ENCODE measurements at places on chromosomes 12 and 14.
A peak's percentile ranks its signal among the peaks of the same experiment; 100 is the strongest.

DNA sequence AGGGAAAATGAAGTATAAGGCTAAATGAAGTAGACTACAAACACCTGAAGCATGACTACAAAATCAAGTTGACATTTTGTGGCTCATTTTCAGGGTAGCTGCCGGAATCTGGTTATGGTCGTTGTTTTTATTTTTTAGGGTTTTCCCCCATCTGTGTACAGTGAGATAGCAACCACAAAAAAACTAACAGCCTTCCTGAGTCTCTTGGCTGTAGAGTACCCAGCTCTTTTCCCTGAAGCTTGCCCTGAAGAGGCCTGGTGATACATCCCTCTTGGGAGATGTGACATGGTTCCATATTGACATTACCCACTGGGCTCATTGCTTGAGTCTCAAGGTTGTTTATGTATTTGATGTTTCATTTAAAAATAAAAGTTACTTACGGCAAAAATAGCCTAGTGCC is 424.0 kb downstream of the ZFP36L1 start:
- peaks cover 13% of the 10 kb centered on the region for H3K4me1 ChIP-seq
- DNase-seq = peak; percentile 62

DNA sequence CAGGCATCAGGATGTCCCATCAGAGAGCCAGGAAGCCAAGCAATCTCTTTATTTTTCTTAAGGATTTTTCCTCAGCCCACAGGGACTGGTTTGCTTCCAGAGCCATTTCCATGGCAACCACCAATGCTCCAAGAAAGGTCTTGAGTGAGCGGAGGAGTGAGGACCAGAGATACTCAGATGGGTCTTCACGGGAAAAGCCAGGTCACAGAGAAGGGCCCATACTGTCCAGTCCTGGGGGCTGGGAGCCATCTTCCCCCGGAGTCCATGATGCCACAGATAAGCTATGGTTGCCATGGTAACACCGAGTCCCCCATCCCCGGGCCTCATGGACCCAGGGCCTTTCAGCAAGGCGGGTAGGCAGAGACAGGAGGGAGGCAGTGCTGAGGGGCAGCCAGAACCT is 28.6 kb downstream of the CMKLR1 start:
- peaks cover 33% of the 10 kb centered on the region for H3K4me1 ChIP-seq
- no peaks in the 10 kb centered on the region for H3K36me3 ChIP-seq
- no peaks in the 10 kb centered on the region for H3K27me3 ChIP-seq
- no peak overlapping the region for H3K4me3 ChIP-seq
- H3K27ac ChIP-seq = no peak overlapping the region
- DNase-seq = no peak

DNA sequence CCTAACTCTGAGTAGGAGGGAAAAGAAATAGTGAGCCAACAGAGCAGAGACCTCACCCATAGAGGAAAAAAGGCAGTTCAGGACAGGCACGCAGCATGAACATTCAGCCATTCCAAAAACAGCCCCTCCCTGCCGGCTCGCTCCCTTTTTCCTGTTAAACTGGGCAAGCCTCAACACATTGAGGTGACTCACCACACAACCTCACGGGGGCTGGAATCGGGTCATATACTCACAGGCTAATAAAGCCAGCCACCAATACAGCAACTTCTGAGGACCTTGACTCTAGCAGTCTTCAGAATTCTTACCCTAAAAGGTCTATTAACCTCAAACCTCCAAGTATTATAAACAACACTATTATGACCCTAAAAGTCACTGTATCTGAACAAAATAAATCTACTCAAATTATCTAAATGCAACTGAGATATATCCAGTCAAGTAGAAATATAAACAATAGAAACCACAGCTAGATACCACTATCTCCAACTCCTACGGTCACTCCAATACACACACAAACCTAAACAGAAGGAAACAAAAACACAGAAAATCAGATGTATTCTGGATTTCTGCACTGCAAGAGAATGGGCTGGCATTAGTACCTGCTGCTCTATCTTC is 6.3 kb downstream of the YBX3 start:
- peaks cover 7% of the 10 kb centered on the region for H3K4me1 ChIP-seq
- H3K27me3 ChIP-seq = peaks cover 5% of the 10 kb centered on the region
- no peak for DNase-seq

- H3K36me3 ChIP-seq = no peaks in the 10 kb centered on the region
- no peak for DNase-seq
- H3K27ac ChIP-seq = no peak overlapping the region
- no peak overlapping the region for H3K4me3 ChIP-seq
- peaks cover 8% of the 10 kb centered on the region for H3K27me3 ChIP-seq
These were observed 9.6 kb upstream of the SSPN start for GRCh38 chr12:26185532-26186320.

GRCh38 chr12:92070054-92070863 is 75.4 kb downstream of the BTG1 start:
- no peaks in the 10 kb centered on the region for H3K36me3 ChIP-seq
- peaks cover 1% of the 10 kb centered on the region for H3K4me1 ChIP-seq
- H3K27me3 ChIP-seq = no peaks in the 10 kb centered on the region
- no peak overlapping the region for H3K4me3 ChIP-seq
- DNase-seq = no peak

DNA sequence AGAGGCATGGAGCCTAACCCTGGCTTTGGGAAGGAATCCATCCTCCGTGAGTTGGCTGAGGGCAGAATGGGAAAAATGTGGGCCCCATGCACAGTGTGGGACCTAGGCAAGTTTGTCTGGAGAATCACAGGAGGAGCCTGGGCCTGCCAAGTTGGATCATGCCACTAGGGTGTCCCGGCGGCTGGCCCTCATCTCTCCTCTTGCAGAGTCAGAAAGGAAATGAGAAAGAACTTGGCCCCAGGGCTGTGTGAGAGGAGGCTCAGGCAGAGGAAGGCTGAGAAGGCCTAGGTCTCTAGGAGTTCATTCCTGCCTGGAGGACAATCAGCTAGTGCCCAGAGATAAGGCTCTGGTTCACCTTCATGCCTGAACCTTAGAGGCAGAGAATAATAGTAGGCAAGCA is 2.5 kb upstream of the ESRRB start:
- no peak overlapping the region for H3K4me3 ChIP-seq
- H3K36me3 ChIP-seq = no peaks in the 10 kb centered on the region
- no peak for DNase-seq
- no peak overlapping the region for H3K27ac ChIP-seq
- peaks cover 30% of the 10 kb centered on the region for H3K27me3 ChIP-seq
- no peaks in the 10 kb centered on the region for H3K4me1 ChIP-seq

GRCh38 chr14:75825147-75825592 is 156.6 kb downstream of the TGFB3 start:
- no peak overlapping the region for H3K4me3 ChIP-seq
- no peaks in the 10 kb centered on the region for H3K27me3 ChIP-seq

DNA sequence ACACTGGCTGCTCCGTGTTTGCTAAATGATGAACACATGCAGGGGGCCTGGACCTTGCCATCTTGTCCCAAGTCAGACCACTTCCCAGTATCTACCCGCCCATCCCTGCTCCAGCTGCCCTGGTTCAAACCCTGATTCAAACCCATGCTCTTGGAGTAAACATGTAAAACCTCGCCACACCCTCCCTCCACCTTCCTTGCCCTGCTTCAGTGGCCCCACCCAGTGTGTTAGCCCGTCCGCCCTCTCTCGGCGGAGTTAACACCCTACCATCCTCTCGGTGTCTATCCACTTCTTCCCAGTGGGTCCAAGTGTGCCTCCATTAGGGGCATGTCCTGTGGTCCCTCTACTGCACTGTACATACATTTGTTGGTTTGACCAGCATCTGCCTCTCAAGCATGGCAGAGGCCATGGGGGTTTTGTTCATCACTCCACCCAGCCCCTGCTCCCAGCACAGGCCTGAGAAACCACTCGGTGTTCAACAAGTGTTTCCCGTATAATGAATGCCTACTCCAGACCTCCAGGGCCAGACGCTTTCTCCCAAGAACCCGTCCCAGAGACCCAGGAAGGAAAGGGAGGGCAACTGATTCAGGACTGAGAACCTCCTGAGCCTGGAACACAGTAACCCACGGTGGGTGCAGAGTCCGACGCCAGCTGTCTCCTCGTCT is 37.1 kb downstream of the P2RX4 start:
- no peak for DNase-seq
- no peaks in the 10 kb centered on the region for H3K27me3 ChIP-seq
- peaks cover 53% of the 10 kb centered on the region for H3K36me3 ChIP-seq
- no peak overlapping the region for H3K27ac ChIP-seq
- H3K4me1 ChIP-seq = peaks cover 5% of the 10 kb centered on the region

GRCh38 chr12:97306147-97306546 is 156.5 kb upstream of the RMST start:
- no peak for DNase-seq
- H3K36me3 ChIP-seq = no peaks in the 10 kb centered on the region
- no peak overlapping the region for H3K27ac ChIP-seq
- no peaks in the 10 kb centered on the region for H3K4me1 ChIP-seq

- H3K4me3 ChIP-seq = no peak overlapping the region
- H3K27ac ChIP-seq = no peak overlapping the region
- DNase-seq = no peak
- H3K4me1 ChIP-seq = no peaks in the 10 kb centered on the region
- no peaks in the 10 kb centered on the region for H3K27me3 ChIP-seq
These were observed 36.8 kb upstream of the TUBA1A start for GRCh38 chr12:49225576-49226166.

- H3K4me3 ChIP-seq = no peak overlapping the region
- H3K27me3 ChIP-seq = no peaks in the 10 kb centered on the region
- DNase-seq = peak; percentile 2
- H3K27ac ChIP-seq = no peak overlapping the region
- H3K36me3 ChIP-seq = no peaks in the 10 kb centered on the region
- peaks cover 5% of the 10 kb centered on the region for H3K4me1 ChIP-seq
These were observed 885.8 kb upstream of the TMEM132C start for GRCh38 chr12:127381043-127381668.

- no peak overlapping the region for H3K4me3 ChIP-seq
- DNase-seq = no peak
- no peak overlapping the region for H3K27ac ChIP-seq
- H3K36me3 ChIP-seq = no peaks in the 10 kb centered on the region
- no peaks in the 10 kb centered on the region for H3K4me1 ChIP-seq
These were observed 80.1 kb upstream of the IFNG-AS1 start for GRCh38 chr12:67909091-67909531.

GRCh38 chr14:99199846-99200653 is 71.9 kb downstream of the BCL11B start:
- DNase-seq = no peak
- no peaks in the 10 kb centered on the region for H3K27me3 ChIP-seq
- peaks cover 99% of the 10 kb centered on the region for H3K4me1 ChIP-seq
- H3K36me3 ChIP-seq = peaks cover 97% of the 10 kb centered on the region

GRCh38 chr14:42112108-42112507 is 505.4 kb downstream of the LRFN5 start:
- H3K36me3 ChIP-seq = no peaks in the 10 kb centered on the region
- H3K27me3 ChIP-seq = no peaks in the 10 kb centered on the region
- H3K27ac ChIP-seq = no peak overlapping the region
- H3K4me3 ChIP-seq = no peak overlapping the region

DNA sequence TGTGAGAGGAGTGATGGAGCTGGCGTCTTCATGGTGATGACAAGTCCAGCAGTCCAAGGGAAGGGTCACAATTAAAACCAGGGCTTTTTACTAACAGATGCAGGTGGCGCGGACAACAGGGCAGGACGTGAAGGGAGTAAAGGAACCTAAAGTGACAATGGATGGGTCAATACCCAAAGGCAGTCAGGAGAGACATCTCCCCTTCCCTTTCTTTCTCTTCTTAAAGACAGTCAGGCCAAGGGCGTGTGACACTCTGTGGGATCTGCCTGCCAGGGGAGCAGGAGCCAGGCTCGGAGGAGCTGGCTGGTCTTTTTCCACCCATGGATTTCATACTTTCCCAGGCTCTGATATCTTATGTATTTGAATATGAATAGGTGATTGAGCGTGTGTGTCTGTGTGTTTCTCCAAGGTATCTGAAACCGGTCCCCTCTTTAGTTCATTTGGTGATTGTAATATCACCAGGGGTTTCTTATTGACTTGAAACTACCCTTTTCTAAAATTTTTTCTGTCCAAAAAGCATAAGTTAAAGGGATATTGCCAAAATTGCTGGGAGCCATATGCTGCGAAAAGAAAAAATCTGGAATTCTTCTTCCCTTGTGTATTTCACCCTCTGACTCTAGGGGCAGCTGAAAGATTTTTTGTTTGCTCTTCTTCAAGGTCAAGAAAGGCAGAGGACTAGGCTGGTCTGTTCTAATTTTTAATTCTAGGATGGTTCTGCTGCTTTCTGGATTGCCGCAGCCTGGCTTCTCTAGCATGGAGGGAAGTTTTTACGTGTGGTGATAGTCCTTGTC is 61.8 kb downstream of the FBXL14 start:
- peaks cover 88% of the 10 kb centered on the region for H3K27me3 ChIP-seq
- peaks cover 46% of the 10 kb centered on the region for H3K4me1 ChIP-seq
- H3K4me3 ChIP-seq = peak overlapping the region; percentile 33
- H3K27ac ChIP-seq = no peak overlapping the region
- no peak for DNase-seq

- H3K36me3 ChIP-seq = peaks cover 8% of the 10 kb centered on the region
- H3K27me3 ChIP-seq = no peaks in the 10 kb centered on the region
- H3K4me3 ChIP-seq = no peak overlapping the region
- peaks cover 25% of the 10 kb centered on the region for H3K4me1 ChIP-seq
- no peak overlapping the region for H3K27ac ChIP-seq
These were observed 37.3 kb downstream of the BAZ1A start for GRCh38 chr14:34837801-34838322.

GRCh38 chr14:53955671-53956426 is 776 bp downstream of the BMP4 start:
- no peak for DNase-seq
- H3K27ac ChIP-seq = no peak overlapping the region
- H3K4me3 ChIP-seq = peak overlapping the region; percentile 46
- peaks cover 34% of the 10 kb centered on the region for H3K4me1 ChIP-seq
- H3K27me3 ChIP-seq = peaks cover 69% of the 10 kb centered on the region

- no peaks in the 10 kb centered on the region for H3K27me3 ChIP-seq
- no peak overlapping the region for H3K27ac ChIP-seq
- H3K36me3 ChIP-seq = no peaks in the 10 kb centered on the region
- H3K4me1 ChIP-seq = no peaks in the 10 kb centered on the region
- DNase-seq = no peak
These were observed 19.6 kb upstream of the FBXO33 start for GRCh38 chr14:39451811-39452210.

DNA sequence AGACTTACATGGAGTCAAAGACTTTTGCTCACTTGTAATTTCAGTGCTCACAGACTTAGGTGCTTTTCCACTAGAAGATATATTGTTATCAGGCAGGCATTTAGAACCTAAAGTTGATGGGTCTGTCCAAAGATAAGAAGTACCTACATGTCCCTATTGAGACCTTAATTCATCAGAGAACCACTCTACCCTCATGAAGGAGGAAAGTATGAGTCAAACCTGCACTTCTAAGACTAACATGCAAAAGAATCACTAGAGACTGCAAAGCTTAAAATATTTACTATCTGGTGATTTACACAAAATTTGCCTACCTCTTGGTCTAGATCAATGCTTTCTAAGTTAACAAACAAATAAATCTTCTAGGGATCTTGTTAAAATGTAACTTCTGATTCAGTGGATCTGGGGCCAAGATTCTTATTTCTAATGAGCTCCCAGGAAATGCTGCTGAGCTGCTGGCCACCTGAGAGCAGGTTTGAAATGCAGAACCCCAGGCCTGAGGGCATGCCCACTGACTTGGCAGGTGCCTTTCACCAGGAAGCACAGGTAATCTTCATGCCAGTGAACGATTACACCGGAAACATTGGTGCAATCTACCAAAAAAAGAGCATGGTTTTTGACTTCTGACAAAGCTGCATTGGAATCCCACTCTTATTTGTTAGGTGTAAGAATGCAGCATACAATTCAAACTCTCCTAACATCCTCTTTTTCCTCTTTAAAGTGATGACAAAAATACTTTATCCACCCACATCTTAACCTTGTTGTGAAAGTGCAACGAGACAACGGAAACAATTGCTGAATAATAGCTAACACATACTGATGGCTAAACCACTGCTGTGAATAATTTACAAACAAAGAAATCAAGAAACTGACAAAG is 214.2 kb downstream of the ADAMTS20 start:
- H3K27ac ChIP-seq = no peak overlapping the region
- H3K4me1 ChIP-seq = no peaks in the 10 kb centered on the region
- no peak for DNase-seq
- no peak overlapping the region for H3K4me3 ChIP-seq

All from CD4-positive, alpha-beta T cell (primary cell).